Activated T-cell treated with anti-CD3 and anti-CD28 coated beads for 24 hours (primary cell): ENCODE measurements at places on chromosomes 16 and 17.

GRCh38 chr17:146983-147761, 9.8 kb downstream of the SCGB1C2 start:
- DNase-seq: no peak

- DNase-seq: no peak
These were observed 232.3 kb downstream of the XYLT1 start for GRCh38 chr16:17238285-17239028.

DNA sequence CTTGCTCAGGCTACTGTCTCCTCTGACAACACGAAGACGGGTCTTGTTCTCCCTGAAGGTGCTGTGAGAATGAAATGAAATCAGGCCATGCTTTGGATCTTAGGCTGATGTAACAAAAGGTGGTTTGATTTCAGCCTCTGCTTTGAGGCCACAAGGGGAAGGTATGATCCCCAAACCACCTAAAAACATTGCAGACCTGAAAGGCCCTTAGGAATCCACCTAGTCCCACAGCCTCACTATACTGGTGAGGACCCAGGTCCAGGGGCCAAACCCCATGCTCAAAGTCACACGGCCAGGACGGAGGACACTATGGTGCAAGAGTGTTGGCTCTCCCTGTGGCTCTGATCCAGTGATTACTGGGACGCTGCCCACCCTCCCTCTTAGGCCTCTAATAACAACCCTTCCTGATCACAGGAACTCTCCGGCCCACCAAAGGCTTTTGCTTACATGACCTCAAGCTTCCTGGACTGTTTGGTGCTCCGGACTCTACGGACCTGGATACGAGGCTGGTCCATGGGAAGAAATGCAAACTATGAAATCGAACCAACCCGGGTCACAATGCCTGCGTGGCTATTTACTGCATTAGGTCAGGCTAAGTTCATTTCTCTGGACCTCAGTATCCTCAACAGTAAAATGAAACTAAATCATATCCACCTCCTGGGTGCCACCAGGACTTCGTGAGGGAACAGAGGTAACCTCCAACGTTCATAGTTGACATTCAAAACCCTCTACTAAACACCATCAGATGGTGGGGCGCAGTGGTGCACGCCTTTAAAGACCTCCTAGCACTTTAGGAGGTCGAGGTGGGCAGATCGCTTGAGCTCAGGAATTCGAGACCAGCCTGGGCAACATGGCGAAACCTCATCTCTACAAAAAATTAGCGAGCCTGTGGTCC, 1.5 kb downstream of the TRIM25 start:
- no peak for DNase-seq

DNA sequence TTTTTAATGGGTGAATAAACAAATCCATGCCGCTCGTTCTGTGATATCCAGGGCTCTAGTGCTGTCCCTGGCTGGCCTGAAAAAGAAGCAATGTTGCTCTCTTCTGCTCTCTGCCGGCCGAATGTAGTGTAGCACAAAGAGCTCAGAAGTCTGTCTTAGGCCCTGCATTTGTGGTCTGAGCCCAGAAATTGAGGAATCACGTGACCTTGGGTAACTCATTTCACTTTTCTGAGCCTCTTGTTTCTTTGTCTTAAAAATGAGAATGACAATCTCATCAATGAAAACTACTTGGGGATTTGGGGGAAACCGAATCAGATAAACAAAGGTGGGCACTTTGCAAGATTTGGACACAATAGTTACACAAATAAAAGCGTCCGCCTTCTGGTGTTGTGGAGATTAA, 381.6 kb upstream of the ASIC2 start:
- DNase-seq: peak; percentile 30

GRCh38 chr17:49549691-49550678, 25.7 kb upstream of the NXPH3 start:
- no peak for DNase-seq

GRCh38 chr17:37187262-37187661, 188.5 kb upstream of the C17orf78 start:
- DNase-seq: no peak

GRCh38 chr17:50022463-50023130, 27.6 kb upstream of the DLX3 start:
- no peak for DNase-seq
